Activated CD4-positive, alpha-beta T cell treated with anti-CD3 and anti-CD28 coated beads, Interleukin-2, amount 50 U/mL, for 48 hours (primary cell): ENCODE measurements at places on chromosomes 12 and 14.

DNA sequence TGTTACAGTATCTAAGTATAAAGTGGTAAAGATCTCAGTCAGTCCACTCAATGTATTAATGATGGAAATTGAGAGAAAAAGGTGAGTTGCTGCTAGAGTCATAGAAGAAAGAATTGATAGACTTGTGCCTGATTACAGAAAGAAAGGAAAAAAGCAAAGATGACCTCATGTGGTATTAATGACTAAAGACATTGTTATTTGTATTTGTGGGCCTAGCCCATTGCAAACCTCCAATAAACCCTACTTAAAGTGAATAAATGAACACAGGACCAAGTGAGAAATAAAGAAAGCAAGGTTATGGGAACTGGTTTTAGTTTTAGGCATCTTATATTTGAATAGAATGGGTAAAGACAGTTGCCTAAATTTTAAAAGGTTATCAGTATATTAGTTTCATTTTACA is 105.5 kb downstream of the SYT1 start:
- no peak for DNase-seq

GRCh38 chr12:82414044-82414443 is 55.7 kb downstream of the METTL25 start:
- no peak for DNase-seq

GRCh38 chr12:122969676-122970075 is 3.4 kb upstream of the ABCB9 start:
- no peak for DNase-seq

DNA sequence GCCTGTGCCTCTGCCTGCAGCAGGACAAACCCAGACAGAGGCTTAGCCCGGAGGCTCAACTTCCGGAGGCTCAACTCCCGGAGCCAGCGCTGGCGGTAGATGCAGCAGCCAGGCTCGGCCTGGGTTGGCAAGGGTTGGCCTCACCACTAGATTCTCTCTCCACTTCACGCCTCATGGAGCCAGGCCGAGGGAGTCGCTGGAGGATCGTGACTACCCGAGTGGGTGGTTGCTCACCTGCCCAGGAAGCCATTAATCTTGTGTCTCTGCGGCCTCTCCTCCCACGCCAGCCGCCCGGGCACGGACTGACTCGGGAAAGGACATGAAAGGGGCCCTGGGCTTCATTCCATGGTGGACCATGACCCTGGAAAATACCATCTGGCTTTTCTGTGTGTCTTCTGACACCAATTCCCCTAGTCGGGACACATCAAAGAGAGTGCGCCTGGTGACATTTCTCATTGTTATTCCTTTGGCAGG is 20.8 kb downstream of the ESRRB start:
- DNase-seq: no peak

DNA sequence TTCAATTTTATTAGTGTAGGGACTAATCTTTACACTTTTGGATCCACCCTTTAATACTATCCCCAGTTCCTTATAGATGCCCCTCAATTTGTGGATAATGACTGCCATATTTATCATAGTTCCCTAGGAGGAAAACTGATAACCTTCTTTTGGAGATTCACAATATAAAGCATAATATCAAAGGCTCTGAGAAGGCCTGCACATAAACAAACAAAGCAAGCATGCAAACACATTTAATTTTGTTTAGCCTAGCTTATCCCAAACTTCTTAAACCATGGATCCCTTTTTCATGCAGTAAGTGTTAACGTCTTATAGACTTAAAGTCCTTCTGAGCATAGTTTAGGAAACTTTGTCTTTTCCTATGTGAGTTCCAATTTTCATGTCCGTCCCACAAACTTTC is 290.4 kb upstream of the TBX3 start:
- DNase-seq: no peak

GRCh38 chr14:33733310-33733709 is 217.6 kb downstream of the EGLN3 start:
- no peak for DNase-seq

DNA sequence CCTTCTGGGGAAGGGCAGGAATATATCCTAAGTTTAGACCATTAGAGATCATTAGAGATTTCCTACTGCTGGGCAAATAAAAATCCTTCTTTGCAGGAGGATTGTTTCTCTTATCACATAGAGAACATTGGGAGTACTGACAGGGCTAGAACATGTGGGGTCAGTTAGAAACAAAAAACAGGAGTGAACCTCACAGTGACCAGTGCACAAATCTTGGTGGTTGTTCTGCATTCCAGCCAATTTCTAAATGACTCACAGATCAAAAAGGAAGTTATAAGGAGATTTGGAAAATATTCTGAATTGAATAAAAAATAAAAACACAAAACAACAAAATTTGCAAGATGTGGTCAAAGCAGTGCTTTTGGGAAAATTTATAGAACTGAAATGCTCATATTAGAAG is 118.8 kb downstream of the LLPH start:
- DNase-seq: no peak
